ENCODE measurements at places on chromosomes 5 and 9.

DNA sequence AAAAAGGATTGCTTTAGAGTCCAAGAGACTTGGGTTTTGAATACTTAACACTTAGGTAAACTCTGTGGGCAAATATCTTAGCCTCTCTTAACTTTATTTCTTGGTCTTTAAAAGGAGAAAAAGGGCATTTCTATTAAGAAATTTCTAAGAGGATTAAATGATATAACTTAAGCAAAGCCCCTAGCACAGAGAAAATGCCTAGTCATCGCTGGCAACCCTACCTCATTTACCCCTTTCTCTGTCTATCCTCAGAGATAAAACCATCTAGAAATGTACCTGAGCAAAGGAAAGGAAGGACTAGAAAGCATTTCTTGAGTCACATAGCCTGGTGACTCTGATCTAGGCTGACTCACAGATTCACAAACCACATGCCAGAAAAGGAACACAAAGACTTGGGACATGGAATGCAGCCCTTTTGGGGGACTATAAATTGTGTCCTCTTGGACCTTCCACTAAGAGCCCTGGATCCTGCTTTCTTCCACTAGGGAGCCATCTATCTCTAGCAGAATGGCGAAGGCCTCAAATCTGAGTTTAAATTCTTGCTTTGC lies 120.6 kb downstream of the FOXD1 start:
- DNase-seq = no peak

GRCh38 chr9:69971643-69972449 lies 71.8 kb upstream of the MAMDC2 start:
- DNase-seq = peak; percentile 57

DNA sequence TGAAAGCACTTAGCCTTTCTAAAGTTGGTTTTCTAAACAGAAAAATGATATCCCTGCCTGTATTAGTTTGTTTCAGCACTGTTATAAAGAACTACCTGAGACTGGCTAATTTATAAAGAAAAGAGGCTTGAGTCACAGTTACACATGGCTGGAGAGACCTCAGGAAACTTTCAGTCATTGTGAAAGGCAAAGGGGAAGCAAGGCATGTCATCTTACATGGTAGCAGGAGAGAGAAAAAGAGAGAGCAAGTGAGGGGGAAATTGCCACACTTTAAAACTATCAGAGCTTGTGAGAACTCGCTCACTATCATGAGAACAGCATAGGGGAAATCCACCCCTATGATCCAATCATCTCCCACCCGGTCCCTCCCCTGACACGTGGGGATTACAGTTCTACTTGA lies 64.9 kb downstream of the FAM170A start:
- DNase-seq = no peak

- no peak for DNase-seq
Measured at GRCh38 chr9:70832492-70832891, 288.9 kb downstream of the TRPM3 start.

GRCh38 chr5:100794218-100794617 lies 108.9 kb downstream of the ST8SIA4 start:
- DNase-seq = no peak

DNA sequence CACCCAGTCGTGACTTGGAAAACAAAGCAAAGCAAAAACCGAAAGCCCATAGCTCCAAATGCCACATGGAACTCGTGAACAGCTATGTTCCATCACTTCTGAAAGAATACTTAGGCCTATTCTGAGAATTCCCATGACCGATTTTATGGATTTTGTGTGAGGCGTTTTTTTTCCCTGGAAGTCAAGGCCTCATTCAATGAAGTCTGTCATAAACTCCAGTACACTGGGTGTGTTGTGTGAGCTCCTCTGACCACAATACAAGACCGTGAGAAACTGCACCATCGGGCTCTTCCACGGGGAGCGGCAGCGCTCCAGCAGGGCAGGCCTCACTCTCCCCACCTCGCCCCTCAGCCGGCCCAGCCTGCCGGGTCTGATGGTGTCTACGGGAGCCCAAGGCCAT lies 209.5 kb downstream of the FANCC start:
- DNase-seq = no peak

DNA sequence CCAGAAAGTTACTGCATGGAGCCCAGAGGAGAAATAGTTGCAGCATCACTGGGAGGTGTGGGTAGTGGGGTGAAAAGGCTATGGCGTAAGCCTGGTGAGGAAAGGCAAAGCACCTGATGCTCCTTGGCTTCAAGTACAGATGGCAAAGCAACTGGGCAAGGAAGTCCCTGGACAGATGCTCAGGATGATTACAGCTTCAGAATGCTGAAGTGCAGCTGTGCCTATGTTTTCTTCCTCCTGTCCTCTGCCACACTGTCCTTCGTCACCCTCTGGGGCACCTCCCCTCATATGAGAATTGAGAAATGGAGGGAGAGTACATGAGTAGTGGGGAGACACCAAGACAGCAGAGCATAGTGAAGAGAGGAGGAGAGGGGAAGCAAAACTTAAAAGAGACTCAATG lies 328.0 kb downstream of the PDE4D start:
- DNase-seq = no peak

GRCh38 chr9:88007291-88007650 lies 32.9 kb upstream of the CDK20 start:
- DNase-seq = no peak

DNA sequence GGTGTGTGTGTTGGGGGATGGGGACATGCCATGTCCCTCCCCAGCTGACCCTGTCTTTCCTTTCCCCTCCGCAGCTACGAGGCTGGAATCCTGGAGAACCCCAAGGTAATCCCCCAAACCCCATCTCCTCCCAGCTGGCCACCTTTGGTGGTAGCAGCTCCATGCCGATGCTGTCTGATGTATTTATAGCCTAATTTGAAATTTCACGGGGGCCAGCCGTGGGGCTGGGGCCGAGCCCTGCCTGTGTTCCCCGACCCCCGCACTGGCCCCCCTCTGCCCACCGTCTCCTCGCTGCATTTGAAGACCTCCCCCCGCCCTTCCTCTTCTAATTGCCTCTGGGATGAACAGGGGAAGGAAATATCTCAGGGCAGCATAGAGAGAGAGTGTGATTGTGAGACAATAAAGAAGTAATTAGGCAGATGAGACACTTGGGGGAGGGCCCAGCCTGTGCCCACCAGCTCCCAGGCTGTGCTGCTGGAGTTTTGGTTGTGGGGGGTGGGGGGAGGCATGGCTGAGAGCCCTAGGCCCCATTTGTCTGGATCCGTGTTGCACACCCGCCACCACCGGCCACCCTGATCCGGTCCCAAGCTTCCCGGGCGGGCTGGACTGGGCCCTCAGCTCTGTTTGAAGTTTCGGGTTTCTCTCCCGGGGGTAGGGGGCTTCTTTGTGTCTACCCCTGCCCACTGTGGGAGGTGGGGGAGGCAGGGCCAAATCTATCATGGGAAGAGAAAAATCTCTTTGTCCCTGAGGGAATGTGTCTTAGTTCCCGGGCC lies 26.8 kb downstream of the ASS1 start:
- DNase-seq = no peak

- no peak for DNase-seq
Measured at GRCh38 chr9:23603311-23603710, 222.7 kb downstream of the ELAVL2 start.

DNA sequence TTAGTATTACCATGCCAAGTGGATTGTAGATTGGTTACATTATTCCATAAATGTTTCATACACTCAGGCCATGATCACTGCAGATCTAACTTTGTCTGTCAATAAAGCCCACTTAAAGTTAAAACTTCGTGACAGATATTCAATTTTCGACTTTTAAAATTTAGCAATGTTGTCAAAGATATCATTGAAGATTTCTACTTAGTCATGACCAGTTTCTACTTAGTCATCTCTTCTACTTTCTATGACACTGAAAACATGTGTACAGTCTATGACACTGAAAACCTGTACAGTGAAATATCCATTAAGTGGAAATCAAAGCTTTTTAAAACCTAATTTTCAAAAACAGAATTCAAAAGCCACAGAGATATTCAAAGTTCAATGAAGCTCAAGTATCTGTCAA lies 258.2 kb downstream of the MCTP1 start:
- no peak for DNase-seq

GRCh38 chr9:137217276-137218211 lies 4.5 kb downstream of the RNF208 start:
- no peak for DNase-seq

- DNase-seq = no peak
Measured at GRCh38 chr5:73231246-73231778, 58.3 kb downstream of the TMEM174 start.

DNA sequence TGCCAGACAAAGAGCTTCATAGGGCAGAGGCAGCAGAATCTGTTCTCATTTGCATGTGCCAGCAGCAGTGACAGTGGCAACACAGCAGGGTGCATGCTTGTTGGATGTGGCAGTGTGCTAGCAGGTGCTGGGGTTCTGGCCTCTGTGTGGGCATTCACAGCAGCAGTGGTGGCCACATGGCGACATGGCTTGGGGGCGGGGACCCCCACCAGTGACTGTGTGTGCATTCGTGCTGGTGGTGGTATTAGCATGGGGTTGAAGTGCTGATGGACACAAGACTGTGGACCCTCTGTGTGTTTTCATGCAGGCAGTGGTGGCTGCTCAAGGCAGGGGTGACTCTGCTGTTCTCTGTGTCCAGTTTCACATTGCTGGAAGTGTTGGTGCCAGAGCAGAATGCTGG lies 183.2 kb upstream of the PDE4D start:
- no peak for DNase-seq

DNA sequence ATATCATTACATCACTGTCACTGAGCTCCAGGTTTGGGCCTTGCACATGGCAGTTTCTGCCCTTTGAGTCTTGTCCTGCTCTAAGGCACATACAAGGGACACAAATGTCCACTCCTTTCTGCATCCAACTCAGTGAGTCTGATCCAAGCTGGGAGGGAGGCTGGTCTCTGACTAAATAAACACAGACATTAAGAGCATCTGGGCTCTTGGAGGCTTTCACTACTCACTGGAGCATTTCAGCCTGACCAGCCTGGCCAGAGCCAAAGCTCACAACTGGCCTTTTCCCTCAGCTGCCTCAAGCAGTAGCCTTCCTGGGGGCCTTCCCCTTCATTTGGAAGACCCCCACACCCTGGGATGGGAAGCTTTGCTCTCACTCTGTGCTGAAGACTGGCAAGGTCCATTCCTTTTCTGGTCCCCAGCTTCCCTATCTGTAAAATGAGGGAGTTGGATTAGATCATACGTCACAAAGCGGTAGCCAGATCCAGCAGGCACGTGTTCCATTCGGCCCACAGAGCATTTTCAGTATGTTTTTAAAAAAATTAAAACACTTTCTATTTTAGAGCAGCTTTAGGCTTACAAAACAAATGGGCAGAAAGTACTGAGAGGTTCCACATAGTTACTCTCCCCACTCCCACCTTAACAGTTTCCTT lies 58.6 kb upstream of the XPA start:
- DNase-seq = no peak

DNA sequence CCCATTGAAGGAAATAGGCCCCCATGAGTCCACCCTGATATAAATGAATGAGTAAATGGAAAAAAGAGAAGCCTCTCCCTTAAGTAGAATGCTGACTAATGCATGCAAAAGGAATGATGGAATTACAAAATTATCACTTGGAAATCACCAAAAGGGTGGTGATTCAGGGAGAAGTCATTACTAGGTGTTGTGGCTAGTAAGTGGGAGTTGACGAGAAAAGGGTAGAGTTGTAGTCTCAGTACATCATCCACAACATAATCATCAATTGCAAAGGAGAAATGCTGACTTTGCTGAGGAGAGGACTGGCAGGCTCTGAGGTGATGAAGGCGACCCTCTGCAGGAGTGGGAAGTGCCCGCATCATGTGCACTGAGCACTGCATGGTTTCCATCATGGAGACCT lies 201.5 kb upstream of the S1PR3 start:
- DNase-seq = no peak

GRCh38 chr9:127832248-127832647 lies 22.2 kb downstream of the ENG start:
- DNase-seq = no peak

GRCh38 chr5:152739916-152740315 lies 334.8 kb upstream of the NMUR2 start:
- DNase-seq = no peak

DNA sequence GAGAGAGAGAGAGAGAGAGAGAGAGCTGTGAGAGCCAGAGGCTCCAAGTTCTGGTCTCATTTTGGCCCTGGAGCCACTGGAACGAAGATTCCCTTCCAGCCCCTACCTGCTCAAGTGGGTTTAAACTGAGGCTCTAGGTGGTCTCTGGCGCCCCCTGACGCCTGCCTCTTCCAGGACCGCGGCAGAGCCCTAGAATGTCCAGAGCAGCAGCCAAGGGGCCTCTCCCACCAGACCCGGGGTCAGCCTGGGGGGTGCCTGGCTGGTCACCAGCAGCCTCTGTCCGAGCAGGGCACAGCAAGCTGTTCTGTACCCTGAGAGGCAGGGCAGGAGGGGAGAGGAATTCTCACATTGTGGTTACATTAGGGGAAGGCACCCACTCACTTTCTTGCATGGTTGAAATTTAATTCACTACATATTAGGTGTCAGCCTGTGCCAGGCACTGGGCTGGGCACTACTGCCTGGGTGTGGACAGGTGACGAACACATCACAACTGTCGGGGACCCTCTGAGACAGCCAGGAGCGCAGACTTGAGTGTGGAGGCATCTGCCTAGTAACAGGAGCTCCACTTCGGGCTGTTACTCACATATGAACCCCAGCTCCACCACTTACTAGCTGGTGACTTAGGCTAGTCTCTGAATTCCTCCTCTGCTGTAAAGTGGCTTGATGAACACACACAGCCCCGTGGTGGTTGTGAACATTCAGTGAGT lies 44.5 kb downstream of the AMBP start:
- DNase-seq = peak; percentile 32

- DNase-seq = no peak
Measured at GRCh38 chr5:150517272-150518152, 9.6 kb downstream of the NDST1 start.

GRCh38 chr9:123424552-123425225 lies 68.7 kb downstream of the CRB2 start:
- DNase-seq = no peak

- DNase-seq = no peak
Measured at GRCh38 chr5:74622122-74622521, 18.4 kb downstream of the ENC1 start.

GRCh38 chr5:132363431-132364112 lies 5.9 kb upstream of the SLC22A5 start:
- no peak for DNase-seq

DNA sequence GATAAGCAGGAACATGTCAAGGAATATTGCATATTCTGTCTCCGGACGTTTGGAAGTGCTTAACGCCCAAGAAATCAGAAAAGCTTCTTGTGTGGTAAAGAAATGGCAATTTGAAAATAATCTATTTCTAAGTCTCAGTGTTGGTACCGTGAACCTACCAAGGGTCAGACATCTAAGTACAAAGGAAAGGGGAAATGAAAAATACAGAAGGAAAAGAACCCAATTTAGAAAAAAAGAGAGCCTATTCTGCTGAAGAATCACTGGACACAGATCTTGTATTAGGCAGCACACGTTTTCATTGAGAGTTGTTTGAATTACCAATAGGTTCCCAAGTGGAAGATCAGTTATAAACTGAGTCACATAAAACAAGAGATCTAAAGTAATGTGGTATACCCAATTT lies 46.9 kb upstream of the CEP78 start:
- DNase-seq = no peak

DNA sequence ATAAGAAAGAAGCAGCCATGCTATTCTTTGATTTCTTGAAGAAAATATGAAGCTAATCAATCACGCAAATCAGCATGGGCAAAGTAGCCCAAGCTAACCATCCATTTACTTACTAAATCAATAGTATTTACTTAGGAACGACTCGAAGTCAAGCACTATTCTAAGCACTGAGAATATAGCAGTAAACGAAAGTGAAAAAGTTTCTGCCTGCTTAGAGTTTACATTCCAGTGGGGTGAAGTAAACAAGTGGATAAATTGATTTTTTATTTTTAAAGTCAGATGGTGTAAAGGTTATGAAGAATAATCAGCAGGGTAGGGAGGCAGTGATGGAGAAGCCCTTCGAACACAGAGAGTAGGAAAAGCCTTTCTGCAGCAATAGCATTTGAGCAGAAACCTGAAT lies 5.5 kb downstream of the TSTD2 start:
- no peak for DNase-seq

All from NT2/D1 (cell line).